Fibroblast of lung (primary cell): ENCODE measurements at places on chromosomes 13 and 19. TPM values are rescaled to one million over a fixed set of nuclear protein-coding genes. Genes with fewer than 3 reads are reported as not detected.

The CLDN10 gene
- total RNA-seq = not detected in 2 replicates

The AP2A1 gene
- total RNA-seq = 53.4 and 95.0 TPM in 2 replicates

The ZIC5 gene
- total RNA-seq = not detected in 2 replicates

GRCh38 chr19:49981603-49982593 is 20.9 kb upstream of the SIGLEC11 start:
- DNase-seq = no peak
- H3K36me3 ChIP-seq = no peaks in the 10 kb centered on the region
- H3K4me1 ChIP-seq = no peaks in the 10 kb centered on the region
- no peak overlapping the region for H3K27ac ChIP-seq

GRCh38 chr13:103883698-103884097 is 817.5 kb upstream of the SLC10A2 start:
- no peaks in the 10 kb centered on the region for H3K27me3 ChIP-seq
- H3K27ac ChIP-seq = no peak overlapping the region
- no peak overlapping the region for H3K4me3 ChIP-seq
- no peaks in the 10 kb centered on the region for H3K4me1 ChIP-seq

- DNase-seq = no peak
- H3K4me3 ChIP-seq = no peak overlapping the region
- H3K36me3 ChIP-seq = no peaks in the 10 kb centered on the region
- no peak overlapping the region for H3K27ac ChIP-seq
Measured at GRCh38 chr13:91245288-91245687, 102.2 kb upstream of the MIR17HG start.
